ENCODE measurements at places on chromosomes 4 and X.

DNA sequence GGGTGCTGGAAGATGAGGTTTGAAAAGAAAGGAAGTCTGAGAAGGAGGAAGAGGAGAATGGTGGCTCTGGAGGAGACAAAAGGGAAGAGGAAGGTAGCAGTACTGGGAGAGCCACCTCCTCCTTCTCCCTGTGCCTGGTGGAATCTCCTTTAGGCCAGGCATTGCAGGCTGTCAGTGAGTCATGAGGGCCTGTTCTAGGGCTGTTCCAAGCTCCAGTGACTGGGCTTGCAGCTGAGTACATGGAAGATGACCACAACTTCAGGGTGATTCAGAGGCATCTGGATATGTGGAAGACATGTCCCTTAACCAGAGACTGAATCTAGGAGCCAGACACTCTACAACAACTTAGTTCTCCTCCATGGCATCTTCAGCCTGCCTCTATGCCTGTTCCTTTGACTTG, 107.8 kb downstream of the EFNB1 start:
- DNase-seq: no peak

DNA sequence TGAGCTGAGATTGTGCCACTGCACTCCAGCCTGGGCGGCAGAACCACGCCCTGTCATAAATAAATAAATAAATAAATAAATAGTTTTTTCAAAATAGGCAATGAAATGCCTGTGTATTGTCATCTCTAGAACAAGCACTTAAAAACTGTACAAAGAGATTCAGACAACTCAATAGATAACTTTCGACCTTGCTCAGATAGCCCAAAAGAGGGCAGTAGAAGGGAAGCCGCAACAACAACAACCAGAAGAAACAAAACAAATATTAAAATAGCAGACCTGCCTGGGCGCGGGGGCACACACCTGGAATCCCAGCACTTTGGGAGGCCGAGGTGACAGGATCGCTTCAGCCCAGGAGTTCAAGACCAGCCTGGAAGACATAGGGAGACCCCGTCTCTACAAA, 9.4 kb upstream of the CLDN34 start:
- no peak for DNase-seq

- DNase-seq: no peak
These were observed 300.9 kb upstream of the HS3ST1 start for GRCh38 chr4:11729548-11729947.

- DNase-seq: no peak
These were observed 17.7 kb upstream of the SLC25A43 start for GRCh38 chrX:119381349-119381944.

DNA sequence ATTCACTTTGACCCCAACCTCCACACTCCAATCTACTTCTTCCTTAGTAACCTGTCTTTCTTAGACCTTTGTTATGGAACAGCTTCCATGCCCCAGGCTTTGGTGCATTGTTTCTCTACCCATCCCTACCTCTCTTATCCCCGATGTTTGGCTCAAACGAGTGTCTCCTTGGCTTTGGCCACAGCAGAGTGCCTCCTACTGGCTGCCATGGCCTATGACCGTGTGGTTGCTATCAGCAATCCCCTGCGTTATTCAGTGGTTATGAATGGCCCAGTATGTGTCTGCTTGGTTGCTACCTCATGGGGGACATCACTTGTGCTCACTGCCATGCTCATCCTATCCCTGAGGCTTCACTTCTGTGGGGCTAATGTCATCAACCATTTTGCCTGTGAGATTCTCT, 344 bp downstream of the OR13H1 start:
- no peak for DNase-seq

- DNase-seq: no peak
These were observed 182.1 kb downstream of the SCFD2 start for GRCh38 chr4:53183754-53184153.

DNA sequence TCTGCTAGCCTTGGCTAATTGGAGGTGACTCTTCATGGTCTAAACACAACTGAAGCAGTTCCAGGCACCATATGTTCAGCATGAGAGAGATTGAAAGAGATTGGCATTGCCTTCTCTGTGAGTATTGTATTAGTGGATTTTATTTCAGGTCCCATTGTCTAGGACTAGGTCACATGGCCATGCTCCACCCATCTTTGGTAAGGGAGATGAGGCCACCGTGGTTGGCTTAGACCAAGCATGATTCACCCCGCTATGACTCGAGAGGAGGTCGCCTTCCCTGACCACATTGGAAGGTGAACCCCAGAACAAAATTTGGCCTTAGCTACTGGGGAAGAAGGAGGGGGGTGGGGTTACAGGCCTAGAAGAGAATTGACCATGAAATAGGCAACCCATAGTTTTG, 109.9 kb upstream of the BCOR start:
- no peak for DNase-seq

DNA sequence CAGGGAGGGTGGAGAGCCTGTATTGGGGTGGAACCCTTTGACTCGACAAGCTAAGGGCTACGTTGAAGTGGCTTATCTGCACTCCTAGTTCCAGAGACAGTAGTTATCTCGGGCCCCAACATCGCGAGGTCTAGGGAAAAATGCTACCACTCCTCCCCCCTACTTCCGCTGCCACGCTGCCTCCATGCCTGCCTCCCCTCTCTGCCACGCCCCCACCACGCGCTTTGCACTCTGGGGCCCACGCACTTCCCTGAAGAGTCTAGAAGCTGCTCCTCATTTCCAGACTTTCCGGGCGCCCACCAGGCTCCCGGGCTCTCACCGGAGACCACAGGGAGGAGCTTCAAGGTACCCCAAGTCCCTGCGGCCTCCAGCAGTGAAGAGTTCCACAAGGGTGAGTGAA, at the start of gene PASD1:
TSS of gene PASD1 (plus strand) at position 227 of the 400 bp plus-strand sequence. CDS start 37,879 bp downstream, outside the sequence.
- DNase-seq: no peak

DNA sequence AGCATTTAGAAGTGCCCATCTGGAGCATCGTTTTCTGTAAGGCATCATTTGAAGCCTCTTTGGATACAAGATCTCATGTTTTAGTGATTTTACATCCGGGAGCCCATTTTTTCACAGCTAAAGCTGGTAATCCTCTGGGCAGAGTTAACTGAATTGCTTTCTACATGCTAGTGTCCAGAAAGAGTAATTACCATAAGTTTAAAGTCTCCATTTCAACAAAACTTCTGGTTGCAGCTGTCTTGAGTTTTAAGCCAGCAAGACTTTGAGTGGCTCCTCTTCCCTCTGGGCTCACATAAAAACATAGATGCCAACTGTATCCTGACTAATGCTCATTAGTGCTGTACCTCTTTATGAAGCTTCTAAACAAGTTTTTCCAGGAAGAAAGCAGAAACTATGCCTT, 65.4 kb downstream of the GPRIN3 start:
- no peak for DNase-seq

DNA sequence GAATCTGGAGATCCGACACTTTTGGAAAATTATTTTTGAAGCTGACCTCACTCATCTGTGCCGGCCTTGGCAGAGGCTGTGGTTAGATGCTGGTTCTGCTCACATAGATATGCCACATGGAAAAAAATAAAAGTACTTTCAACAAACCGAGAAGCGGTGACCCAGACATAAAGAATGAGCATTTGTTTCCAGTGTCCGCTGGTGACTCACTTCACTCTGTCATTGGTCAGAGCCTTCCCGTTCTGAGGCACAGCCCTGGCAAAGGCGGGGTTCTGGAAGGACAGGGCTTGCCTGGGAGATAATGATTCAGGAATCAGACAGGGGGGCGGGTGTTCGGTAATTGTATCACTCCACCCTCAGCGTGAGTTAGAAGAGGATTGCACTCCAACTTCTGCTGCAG, 172.4 kb upstream of the MXRA5 start:
- DNase-seq: no peak

DNA sequence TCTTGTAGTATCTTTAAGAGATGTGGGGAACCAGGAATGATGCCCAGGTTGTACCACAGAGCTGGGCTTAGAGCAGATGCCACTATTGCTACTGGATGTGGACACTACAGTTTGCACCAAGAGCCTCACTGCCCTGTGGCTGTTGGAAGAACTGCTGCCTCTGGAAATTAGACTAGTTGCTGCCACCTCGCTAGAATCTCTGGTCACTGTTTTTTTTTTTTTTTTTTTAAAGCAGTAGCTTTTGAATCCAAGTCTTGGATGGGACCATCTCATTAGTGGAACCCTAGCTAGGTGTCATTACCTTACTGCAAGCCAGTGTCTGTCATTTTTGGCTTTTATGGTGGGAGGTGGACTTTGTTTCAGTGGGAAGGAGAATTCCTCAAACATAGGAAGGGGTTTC, 105.5 kb downstream of the ARHGAP10 start:
- no peak for DNase-seq

- DNase-seq: no peak
These were observed 71.8 kb downstream of the CHRDL1 start for GRCh38 chrX:110723844-110724243.

DNA sequence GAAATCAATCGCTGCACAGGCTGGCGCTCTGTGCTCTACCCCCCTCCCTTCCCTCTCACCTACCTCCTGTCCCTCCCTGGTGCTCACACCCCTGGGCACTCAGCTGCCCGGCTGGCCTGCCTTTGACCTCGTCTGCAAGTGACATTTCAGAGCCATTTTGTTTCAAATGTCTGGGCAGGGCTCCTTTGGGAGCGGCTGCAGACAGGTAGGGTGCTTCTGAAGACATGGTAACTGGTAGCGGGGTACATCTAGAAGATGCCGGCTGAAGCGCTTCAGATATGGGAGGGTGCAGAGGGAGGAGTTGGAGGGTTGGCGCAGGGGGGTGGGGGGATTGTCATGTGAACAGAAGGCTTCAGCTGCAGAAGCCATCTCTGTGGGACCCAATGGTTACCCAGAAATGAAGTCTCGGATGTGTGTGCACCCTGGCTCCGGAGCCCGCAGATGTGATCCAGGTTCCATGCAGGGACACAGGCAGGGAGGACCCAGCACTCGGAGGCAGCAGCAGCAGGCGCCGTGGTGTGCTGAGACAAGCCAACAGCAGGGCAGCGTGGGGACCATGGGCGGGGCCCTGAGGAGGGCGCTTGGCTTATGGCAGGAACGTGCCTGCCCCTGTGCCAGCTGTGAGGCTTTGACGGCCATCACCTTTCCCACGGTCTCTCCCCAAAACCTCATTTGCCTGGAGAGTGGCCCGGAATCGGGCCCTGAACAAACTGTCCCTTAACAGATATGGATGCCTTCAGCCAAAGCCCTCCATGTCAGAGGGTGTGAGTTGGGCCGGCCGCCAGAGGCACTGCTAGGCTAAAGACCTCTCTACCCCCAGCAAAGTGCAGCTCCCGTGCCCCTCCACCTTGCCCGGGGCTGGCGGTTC, 7.6 kb upstream of the DUSP9 start:
- DNase-seq: no peak

GRCh38 chr4:26034849-26035248, 120.8 kb downstream of the SMIM20 start:
- no peak for DNase-seq

- no peak for DNase-seq
These were observed 120.2 kb upstream of the GK2 start for GRCh38 chr4:79528241-79528706.

DNA sequence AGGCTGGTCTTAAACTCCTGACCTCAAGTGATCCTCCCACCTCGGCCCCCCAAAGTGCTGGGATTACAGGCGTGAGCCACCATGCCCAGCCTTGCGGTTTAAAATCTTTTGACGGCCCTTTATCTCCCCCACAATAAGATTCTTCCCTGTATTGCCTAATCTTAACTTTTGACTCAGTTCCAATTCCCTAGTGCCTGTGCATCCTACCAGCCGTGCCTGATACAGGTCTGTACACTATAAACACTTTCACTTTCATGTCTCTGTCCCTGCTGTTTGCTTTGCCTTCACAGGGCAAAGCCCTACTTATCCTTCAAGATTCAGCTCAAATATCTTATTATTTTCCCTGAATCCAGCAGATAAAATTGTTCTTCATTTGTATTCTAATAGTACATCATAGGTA, 74.6 kb downstream of the WDR44 start:
- DNase-seq: no peak

- no peak for DNase-seq
These were observed 148.7 kb downstream of the TSPAN5 start for GRCh38 chr4:98509721-98510120.

DNA sequence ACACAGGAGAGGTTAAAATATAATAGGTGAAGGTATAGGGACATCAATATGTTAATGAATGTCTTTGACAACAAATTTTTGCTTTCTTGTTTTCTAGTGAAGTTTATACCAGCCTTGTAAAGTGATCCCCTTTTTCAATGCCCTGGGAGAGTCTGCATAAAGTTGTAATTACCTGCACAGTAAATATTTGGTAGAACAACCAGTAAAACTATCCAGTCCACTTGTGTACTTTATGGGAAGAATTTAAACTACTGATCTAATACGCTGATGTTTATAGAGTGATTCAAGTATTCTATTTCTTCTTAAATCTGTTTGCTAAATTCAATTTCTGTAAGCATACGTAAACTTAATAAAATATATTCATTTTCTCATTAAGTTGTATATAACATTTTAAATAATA, 103.3 kb downstream of the GPM6A start:
- no peak for DNase-seq

DNA sequence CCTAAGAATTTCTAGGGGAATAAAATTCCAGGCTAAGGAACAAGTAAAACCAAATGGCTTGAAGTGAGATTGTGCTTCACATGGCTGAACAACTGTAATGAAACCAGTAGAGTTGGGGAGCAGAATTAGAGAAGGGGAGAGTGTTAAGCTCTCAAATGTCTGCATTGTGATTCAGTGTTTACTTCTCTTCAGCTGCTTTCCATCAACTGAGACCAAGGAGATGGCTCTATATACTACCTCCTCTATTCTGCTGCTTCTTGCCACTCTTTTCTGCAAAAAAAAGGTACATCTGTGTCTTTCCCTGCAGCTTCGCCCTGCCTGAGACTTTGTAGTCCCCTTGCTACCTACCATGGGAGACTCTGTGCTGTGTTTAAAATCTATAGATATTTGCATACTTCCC, 73.5 kb downstream of the WDFY3 start:
- no peak for DNase-seq

- no peak for DNase-seq
These were observed 2284.8 kb downstream of the ARAP2 start for GRCh38 chr4:33959519-33959918.

DNA sequence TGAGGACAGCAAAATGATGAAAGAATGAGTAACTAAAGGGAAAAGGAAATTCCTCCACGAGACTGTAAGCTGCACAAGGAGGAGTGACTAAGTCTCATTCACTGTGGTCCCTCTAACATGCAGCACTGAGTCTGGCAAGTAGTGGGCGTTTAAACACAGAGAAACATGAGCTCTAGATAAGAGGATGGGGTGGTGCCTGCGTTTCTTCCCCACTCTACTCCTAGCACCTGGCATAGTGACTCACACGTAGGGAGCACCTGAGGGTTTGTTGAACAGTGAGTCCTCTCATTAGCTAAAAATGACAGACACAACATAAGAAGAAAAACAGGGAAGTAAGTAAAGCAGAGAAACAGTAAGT, 105.8 kb upstream of the CBR4 start:
- DNase-seq: no peak

DNA sequence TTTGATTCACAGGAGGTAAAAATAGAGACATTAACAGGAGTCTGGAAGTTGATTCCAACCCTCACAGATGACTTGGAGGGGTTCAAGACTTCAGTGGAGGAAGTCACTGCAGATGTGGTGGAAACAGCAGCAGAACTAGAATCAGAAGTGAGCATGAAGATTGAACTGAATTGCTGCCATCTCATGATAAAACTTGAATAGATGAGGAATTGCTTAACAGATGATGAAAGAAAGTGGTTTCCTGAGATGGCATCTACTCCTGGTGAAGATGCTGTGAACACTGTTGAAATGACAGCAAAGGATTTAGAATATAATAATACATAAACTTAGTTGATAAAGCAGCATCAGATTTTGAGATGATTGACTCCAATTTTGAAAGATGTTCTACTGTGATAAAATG, 76.5 kb downstream of the RELL1 start:
- DNase-seq: no peak

GRCh38 chrX:125769628-125770027, 396.5 kb downstream of the DCAF12L2 start:
- no peak for DNase-seq

- no peak for DNase-seq
These were observed 4.1 kb upstream of the ARX start for GRCh38 chrX:25019707-25020390.
